ENCODE measurements at places on chromosomes 3 and 15.

DNA sequence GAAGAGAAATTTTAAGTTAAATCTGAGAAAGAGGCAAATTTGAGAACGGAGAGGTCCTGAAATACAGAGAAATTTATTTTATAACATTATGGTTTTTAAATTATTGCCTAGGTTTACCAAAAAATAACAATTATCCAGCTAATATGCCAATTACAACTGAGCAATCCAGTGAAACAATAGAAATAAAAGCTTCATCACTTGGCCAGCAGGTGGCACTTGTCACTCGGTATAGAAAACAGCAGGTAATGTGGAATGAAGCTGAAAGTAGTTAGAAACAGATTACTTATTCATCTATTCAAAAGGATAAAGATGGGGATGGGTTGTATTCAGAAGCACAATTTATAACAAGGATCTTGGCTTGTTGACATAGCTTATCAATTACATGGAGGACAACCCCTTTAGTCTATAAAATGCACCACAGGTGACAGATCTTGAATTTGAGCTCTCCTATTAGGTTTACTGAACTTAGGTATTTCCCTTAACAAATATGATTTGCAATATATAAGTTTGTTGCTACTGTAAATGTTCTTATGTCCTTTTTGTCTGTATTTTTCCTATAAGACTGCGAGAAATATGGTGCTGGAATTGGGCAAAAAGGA lies 70.1 kb upstream of the GUCA1C start:
- DNase-seq: peak; percentile 36

GRCh38 chr15:36472672-36473071 lies 106.8 kb upstream of the CDIN1 start:
- DNase-seq: peak; percentile 26

DNA sequence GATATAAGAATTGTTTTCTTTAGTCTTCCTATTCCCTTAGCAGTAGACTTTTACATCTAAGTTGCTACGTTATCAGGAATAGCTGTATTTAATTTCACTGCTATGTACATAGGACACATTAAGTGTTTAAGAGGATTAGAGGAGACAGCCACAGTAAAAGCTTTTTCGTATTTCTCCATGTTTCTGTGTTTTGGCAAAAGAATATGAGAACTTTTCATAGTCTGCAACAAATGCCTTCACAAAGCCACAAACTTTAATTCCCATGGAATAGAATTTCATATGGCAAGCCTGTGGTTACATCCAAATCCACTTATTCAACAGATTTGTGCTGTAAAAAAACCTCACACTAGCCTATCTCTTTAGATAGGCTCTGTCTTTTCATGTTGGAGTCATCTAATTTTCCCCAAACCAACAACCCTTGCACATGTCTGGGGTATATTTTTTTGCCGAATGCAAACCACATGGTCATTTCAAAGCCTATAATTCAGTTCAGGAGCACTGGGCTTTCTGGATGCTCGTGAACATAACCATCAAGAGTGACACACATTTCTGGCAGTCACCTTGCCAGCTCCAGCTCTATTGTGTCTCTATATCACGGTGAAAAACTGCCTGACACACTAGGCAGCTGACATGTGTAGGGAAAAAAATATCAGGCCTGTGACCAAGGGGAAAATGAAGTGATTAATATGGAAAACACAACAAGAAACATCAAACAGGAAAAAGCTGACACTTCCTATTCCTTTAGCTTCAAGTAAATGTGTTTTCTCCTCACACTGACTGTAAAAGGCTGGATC lies 19.2 kb downstream of the PLD1 start:
- DNase-seq: peak; percentile 74

DNA sequence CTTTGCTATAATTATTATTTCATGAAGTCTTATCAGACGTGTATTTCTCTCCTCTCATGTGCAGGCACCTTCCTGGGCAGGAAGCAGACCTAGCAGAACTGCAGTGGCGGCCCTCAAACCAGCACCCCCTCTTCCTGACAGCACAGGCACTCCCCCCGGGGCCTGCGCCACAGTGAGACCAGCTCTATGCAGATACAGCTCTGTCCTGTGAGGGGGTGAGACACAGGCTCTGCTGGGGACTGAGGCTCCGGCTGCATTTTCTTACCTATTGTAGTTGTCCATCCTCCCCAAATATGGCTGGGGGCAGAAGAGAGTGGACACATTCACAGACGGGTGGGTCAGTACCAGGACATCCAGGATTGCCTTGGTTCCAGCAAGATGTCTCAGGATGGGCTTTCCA lies 5.0 kb downstream of the CISH start:
- no peak for DNase-seq

- peak; percentile 25 for DNase-seq
These were observed 24.0 kb upstream of the CHCHD6 start for GRCh38 chr3:126679831-126680666.

- no peak for DNase-seq
These were observed 11.0 kb upstream of the PCCB start for GRCh38 chr3:136239094-136239493.

DNA sequence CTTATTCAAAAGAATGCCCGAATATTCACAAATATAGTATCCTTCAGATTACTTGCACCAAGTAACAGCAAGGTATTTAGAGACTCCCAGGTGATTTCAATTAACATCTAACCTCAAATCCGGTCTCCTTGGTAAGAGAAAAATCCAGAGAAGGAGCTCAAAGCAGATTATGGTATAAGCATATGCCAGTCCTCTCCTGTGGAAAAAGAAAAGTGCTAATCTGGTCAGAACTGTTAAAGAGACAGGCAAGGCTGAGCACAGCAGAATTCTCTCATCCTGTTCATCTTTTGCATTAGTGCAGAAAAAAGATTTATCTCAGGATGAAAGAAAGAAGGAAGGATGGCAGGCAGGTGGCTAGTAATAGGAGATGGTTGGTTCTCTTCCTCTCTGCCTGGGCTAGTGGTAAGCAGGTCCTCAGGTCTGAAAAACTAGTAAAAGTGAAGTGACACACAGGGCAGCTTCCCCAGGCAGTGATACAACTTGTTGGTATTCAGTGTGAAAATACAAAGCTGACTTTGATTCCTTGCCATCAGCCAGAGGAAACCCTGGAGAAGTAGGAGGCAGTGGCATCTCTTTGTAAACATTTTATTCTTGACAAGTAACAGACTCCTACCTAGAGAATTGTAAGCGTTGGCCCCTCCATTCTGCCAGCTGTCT lies 14.2 kb downstream of the ATXN7 start:
- peak; percentile 21 for DNase-seq

DNA sequence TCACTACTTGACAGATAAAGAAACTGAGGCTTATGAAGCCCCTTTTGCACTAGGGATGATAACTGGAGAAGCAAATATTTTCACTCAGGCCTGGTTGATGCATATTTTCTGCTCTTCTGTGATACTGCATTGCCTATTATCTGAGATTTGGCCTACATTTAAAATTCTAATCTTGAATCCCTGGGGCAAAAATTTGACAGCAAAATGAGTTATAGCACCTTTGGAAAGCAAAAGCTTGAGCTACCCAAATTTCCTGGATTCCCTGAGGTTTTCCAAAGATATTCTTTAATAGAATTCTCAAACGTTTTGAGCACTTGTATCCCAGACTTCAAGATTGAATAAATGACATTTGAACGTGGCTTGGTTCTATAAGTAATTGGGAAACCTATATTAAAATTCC lies 86.1 kb downstream of the NAALADL2 start:
- no peak for DNase-seq

DNA sequence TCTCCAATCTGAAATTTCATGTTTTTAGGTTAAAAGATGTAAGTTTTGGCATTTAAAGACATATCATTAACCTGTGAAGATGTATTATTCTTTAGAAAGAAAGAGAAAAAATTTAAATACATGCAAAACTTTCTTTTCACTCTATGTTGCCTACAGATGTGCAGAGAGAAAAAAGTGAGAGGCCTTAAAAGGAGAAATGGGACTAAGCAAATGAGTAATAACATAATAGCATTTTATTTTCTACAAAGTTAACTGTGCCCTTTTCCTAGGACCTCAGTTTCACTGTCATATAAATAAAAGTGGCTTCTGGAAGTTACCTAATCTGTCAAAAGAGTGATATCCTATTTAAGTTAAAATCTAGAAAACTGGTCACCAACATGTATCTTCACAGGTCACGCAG lies 16.1 kb downstream of the DAZL start:
- no peak for DNase-seq

- peak; percentile 20 for DNase-seq
These were observed 121.5 kb upstream of the LRRFIP2 start for GRCh38 chr3:37295925-37296324.

Data from fibroblast of upper back skin (primary cell).